ENCODE measurements at places on chromosomes 4 and X.

GRCh38 chr4:2063557-2064275 lies 4.6 kb downstream of the NAT8L start:
- DNase-seq: no peak

- no peak for DNase-seq
Measured at GRCh38 chr4:173426064-173426463, 27.1 kb upstream of the SCRG1 start.

GRCh38 chrX:118901991-118902390 lies 72.4 kb upstream of the LONRF3 start:
- DNase-seq: no peak

DNA sequence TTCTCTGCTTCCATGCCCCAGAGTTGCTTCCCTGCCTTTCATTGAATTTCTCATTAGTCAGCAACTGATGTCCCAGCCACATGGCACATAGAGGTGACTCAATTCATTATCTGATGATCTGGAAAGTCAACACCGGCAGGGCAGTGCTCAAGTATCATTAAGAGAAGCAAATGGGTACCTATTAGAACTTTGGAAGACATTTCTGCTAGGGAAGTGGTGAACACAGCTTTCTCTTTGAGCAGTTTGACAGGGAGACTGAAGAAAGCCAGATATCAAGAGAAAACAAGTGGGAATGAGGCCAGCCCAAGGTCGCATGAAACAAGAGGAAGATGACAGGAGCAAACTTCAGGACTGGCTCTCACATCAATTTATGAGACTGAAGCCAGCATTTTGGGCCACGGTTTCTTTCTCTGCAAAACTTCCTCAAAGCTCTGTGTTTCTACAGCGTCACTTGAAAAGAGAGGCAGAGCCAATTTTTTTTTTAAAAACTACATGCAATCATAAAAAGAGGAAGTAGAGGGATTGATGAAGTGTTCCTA lies 108.3 kb upstream of the RPS6KA3 start:
- no peak for DNase-seq

GRCh38 chr4:13627178-13627605 lies 333 bp downstream of the BOD1L1 start:
- no peak for DNase-seq

DNA sequence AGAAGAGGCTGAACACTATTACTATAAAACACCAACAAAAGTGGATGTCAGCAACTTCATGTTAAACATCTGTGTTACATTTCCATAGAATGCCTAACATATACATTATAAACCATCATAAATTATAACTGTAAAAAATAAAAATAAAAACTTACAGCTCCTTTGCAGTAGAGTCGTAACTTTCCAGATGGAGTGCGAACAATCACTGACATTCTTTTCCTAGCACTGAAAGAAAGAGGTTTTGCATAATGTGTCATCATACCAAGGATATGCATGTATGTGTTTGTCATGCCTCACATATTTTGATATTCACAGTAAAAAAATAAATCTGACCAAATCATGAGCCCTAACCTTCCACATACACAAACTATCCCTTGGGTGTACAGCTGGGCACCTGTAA lies 113.1 kb downstream of the ATP8A1 start:
- no peak for DNase-seq

DNA sequence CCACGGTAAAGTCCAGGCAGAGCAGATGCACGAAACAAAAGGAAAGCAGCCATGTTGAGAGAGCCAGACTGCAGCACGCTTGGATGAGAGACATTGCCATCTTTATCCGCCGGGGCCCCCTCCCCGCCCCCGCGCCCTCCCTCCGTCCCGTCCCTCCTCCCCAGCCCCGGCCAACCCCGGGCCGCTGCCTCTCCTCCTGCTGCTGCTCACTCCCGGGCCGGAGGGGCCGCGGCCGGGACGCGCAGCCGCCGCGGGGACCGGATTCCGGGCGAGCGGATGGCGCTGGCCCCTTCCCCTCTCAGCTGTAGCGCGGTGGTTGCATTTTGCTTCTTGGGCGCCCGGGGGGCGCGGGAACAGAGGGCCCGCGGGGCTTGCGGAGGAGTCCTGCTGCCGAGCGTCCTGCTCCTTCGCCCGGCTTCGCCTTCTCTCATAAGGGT lies 542 bp downstream of the RNF150 start:
- peak; percentile 78 for DNase-seq

DNA sequence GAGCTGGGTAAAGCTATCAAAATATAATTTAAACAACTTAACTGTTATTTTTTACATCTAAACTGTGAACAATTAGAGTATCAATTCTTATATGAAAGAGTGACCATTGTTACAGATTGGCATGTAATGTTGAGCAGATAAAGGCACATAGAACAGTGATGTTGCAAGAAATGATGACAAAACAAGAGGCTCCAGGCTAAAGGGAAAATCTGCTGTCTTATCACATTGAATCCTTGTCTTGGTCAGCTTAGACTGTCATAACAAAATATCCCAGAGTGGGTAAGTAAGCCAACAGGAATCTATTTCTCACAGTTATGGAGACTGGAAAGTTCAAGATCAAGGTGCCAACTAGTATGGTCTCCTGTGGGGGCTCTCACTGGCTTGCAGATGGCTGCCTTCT lies 154.1 kb upstream of the PPP3CA start:
- no peak for DNase-seq

DNA sequence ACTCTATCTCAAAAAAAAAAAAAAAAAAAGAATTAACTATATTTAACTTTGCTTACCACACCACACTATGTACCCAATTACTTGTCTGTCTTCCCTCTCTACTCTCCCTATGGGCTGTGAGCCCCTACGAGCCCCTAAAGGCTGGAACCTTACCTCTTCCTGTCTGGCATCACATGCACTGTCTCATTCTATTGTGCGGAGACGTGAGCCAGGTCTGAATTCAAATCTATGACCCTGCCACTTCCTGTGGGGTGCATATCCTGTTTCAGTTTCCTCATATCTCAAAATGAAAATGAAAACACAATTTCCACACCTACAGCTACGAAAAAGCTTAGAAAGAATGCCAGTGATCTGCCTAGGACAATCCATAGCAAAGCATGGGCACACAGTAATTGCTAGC lies 42.9 kb upstream of the HS3ST1 start:
- DNase-seq: no peak
